Thymus (tissue), 14 donors: ENCODE measurements at places on chromosomes 12 and 14. TPM values are rescaled to one million over a fixed set of nuclear protein-coding genes. Genes with fewer than 3 reads are reported as not detected.

The STYK1 gene
- 0.62 TPM for polyA plus RNA-seq

The FAM222A gene
- 0.78 TPM for polyA plus RNA-seq

The PRR4 gene
- polyA plus RNA-seq: 6.4 TPM

The SSTR1 gene
- 0.27 TPM for polyA plus RNA-seq

The CLEC1B gene
- polyA plus RNA-seq: 0.48 TPM

The RIMKLB gene
- 95.5 TPM for polyA plus RNA-seq

The OR4N2 gene
- polyA plus RNA-seq: 0.07 TPM
